NT2/D1 (cell line): ENCODE measurements at places on chromosomes 4 and X.

- no peak for DNase-seq
These were observed 427.9 kb downstream of the SPRY1 start for GRCh38 chr4:123824524-123824923.

- no peak for DNase-seq
These were observed 250.4 kb downstream of the GPM6A start for GRCh38 chr4:175561696-175562095.

DNA sequence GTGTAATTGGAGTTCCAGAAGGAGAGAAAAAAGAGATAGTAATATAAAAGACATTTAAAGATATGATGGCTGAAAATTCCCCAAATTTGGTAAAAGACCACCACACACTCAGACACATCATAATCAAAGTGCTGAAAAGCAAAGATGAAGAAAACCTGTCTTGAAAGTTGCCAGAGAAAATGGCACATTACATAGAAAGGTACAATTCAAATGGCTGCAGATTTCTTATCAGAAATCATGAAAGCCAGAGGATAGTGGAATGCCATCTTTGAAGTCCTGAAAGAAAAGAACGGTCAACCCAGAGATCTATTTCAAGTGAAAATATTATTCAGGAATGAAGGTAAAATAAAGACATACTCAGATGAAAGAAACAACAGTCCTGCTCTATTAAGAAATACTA lies 29.3 kb upstream of the PAGE4 start:
- DNase-seq, result no peak

DNA sequence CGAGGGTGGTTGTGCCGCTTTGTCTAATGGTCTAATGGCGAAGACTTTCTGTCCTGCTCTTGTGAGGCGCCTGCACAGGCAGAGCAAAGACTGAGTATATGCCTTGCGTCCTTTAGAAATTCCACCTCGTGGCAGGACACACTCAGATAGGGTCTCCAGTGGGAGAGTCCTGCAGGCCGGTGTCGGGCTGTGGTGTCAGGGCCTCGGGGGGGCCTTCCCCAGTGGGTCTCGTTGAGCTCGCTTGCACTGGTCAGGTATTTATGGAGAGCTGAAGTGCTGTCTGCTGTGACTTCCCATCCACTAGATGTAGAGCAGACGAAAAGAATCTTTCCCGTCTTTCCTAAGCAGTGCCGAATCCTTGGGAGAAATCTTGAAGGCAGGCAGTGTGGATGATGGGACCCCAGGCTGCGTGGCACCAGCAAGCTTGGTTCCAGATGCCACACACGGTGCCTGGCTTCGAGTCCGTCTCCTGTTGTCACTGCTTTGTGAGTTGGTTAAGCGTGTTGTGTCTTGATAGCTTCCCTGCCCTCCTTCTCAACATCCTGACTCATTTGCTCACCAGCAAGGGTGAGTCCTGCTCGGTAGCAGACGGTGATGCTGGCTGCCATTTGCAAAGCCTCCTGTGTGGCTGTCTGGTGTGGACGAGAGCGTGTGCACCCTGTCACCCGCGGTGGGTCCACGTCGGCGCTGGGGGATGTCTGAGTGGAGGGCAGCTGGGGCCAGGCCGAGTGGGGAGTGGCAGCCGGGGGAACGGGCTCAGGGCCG lies 20.5 kb downstream of the MAEA start:
- no peak for DNase-seq

DNA sequence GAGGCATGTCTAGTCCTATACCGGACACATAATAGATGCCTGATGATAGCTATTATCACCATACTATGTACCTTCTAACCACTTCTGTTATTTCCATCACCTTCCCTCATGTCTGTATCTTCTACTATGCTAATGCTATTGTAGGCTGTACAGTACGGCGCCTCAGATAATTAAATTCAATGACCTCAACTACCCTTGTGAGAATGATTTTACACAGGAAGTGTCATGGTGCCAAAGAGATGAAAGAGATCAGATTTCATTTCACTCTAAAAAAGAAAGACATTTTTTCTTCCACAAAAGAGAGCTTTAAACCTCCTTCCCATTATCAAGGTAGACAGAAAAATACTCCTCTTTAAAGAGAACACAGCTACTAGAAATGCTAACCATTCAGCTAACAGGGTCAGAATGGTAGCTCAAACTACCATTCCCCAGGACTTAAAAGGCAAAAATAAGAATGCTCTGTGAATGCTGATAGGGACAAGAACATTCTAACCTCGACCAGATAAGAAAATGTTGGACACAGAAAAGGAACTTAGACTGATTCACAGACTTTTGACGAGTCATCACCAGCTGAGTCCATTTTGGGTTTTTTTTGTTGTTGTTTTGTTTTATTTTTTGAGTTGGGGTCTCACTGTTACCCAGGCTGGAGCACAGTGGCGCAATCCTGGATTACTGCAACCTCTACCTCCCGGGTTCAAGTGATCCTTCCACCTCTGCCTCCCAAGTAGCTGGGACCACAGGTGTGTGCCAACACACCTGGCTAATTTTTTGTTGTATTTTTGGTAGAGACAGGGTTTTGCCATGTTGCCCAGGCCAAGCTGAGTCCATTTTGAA lies 99.2 kb upstream of the RAPGEF2 start:
- DNase-seq, result no peak

DNA sequence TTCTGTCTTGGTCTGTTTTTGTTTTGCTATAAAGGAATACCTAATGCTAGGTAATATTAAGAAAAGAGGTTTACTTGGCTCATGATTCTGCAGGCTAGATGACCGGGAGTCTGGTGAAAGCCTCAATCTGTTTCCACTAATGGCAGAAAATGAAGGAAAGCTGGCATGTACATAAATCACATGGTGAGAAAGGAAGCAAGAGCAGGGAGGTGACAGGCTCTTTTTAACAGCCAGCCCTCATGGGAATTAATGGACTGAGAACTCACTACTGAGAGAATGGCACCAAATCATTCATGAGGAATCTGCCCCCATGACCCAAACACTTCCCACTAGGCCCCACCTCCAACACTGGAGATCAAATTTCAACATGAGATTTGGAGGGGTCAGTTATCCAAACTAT lies 27.6 kb downstream of the SATL1 start:
- DNase-seq, result no peak

DNA sequence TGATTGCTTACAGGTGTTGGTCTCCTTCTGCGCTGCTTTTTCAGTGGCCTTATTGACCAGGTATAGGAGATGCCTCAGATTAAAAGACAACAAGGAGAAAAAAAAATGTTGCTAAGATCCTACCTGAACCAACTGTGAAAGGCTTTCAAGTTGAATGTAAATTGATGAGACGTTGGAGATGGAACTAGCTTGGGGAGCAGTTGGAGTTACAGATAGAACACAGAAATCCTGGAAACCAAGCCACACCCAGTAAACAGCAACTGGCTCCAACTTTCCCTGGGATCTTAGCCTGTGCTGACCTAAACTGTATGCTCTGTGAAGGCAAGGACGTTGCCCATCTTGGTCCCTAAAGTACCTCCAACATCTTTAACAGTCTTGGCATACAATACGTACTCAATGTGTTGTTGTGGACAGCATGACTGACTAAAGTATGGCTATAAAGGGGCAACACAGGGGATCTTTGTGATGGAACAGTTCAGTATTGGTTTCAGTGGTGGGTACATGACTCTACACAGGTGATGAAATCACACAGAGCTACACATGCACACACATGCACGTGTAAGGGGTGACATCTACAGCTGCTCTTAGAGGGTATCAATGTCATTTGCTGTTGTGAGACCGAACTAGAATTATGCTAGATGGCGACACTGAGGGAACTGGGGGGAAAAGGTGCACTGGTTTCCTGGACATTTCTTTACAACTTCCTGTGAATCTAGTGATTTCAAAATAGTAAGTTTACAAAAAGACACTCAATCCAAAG lies 22.3 kb downstream of the GAB3 start:
- DNase-seq, result no peak

- no peak for DNase-seq
These were observed 181.0 kb upstream of the MAMLD1 start for GRCh38 chrX:150182161-150182560.

- no peak for DNase-seq
These were observed 57.8 kb upstream of the NKX1-1 start for GRCh38 chr4:1463927-1464540.

- no peak for DNase-seq
These were observed 148.7 kb upstream of the RASGEF1B start for GRCh38 chr4:81620442-81620841.

DNA sequence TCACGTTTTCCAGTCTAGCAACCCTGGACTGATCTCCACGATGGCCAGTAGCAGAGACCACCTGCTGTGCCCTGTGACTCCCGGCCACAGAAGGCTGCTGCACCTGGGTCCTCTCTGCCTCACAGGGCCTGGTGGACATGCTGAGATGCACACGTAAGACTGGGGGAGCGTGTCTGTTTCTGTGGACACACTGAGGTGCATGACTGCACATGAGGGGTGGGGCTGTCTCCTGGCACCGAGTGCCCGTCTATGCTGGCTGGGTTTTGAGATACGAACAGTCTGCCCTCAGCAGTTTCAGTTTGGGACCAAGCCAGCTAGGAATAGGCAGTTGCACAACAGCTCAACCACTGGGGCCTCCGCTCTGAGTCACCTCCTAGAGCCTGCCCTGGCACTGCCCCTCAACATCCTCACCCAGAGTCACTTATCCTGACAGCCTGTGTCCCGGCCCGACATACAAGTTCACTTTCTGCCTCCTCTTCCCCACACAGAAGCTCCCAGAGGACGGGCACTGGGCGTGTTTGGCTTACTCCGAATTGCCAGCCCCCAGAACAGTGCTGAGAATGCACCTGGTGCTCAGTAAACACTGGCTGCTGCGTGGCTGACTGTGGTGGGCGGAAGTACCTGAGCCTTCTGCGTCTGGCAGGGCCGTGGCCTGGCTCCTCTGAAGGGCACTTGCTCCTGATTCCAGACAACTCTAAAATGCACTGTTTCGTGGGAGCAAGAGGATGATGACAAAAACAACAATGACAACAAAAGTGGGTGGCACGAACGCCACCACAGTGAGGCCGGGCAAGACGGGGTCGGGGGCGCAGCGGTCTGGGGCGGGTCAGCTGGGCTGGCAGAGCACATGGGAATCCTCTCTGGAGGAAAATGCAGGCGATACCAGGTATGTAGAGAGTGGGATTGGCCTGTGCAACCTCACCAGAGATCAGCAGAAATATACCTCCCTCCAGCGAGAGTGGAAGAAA lies 30.9 kb downstream of the RNF212 start:
- DNase-seq, result no peak

GRCh38 chrX:38807873-38808272 lies 6.6 kb downstream of the MID1IP1 start:
- no peak for DNase-seq
